ENCODE measurements at places on chromosomes 6 and 20.

- no peak for DNase-seq
These were observed 80.9 kb downstream of the EPB41L2 start for GRCh38 chr6:130982135-130982534.

DNA sequence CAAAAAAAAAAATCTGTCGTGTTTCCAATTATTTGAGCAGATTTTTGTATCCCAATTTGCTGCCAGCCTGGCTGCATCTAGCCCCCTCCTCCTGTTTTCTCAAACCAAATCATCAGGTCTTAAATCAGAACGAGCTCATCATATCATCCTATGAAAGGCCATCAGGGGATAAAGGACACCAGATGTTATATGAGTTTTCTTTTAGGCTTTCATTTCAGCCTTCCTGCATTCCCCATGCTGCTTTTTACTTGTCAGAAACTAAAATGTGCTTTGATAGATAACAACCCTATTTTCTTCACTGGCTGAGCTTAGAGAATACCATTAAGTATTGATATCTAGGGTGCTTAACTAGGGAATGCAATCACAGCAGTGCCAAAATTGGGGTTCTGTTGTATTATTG lies 968.4 kb upstream of the SLC35B3 start:
- no peak for DNase-seq

- no peak for DNase-seq
These were observed 554 bp upstream of the ZSCAN31 start for GRCh38 chr6:28336284-28337120.

GRCh38 chr6:29200767-29201662 lies 30.3 kb downstream of the OR2J2 start:
- DNase-seq = no peak

- no peak for DNase-seq
These were observed 156.2 kb downstream of the SOX4 start for GRCh38 chr6:21749754-21750153.

Data from stimulated activated CD8-positive, alpha-beta memory T cell treated with anti-CD3 and anti-CD28 coated beads, Interleukin-12 subunit alpha, Interleukin-12 subunit beta, amount 100 ng/mL, for 4 hours (primary cell).